ENCODE measurements at places on chromosomes 2 and 18.

DNA sequence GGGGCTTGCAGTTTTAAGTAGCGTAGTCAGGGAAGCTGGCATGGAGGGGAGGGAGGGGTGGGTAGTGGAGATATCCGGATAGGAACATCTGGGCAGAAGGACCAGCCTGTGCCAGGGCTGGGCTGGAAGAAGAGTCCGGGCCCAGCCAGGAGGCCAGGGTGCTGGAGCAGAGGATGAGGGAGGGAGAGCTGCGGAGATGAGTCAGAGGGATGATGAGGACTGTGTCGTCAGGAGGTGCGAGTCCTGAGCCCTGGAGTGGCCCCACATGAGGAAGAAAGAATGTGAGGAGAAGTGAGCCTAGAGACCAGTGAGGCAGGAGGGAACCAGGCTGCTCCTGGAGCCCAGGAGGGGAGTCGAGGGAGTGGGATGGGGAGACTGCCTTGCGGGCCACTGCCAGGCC lies 82.4 kb downstream of the CTIF start:
- no peak for DNase-seq

GRCh38 chr18:5296706-5297320 lies 1.3 kb upstream of the ZBTB14 start:
- DNase-seq: peak; percentile 58

- no peak for DNase-seq
Observed at GRCh38 chr2:88024509-88024908, 8.2 kb upstream of the RNU2-63P start.

- DNase-seq: no peak
Observed at GRCh38 chr2:237298151-237299118, 115.5 kb downstream of the COL6A3 start.

GRCh38 chr2:207330912-207331311 lies 165.2 kb upstream of the KLF7 start:
- DNase-seq: no peak

DNA sequence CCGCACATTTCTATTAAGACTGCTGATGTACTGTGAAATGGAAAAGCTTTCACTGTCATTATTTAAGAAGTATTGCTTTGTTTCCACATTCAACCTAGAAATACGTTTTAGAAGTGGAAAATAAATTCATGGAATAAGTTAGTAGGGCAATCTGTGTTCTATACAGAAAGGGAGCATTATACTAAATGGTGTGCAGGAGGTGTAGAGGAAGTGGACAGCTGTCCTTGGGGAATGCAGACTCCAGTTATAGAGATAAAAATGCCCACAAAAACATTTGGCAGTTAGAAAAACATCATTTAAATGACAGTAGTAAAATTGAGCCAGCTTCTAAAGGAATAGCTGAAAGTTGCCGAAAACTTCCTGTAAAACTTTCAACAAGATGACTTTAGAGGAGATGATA lies 46.8 kb downstream of the PIK3C3 start:
- DNase-seq: no peak
